Naive thymus-derived CD8-positive, alpha-beta T cell (primary cell): ENCODE measurements at places on chromosomes 4 and X.

- DNase-seq, result no peak
These were observed 4.1 kb upstream of the KIAA0232 start for GRCh38 chr4:6778435-6778834.

DNA sequence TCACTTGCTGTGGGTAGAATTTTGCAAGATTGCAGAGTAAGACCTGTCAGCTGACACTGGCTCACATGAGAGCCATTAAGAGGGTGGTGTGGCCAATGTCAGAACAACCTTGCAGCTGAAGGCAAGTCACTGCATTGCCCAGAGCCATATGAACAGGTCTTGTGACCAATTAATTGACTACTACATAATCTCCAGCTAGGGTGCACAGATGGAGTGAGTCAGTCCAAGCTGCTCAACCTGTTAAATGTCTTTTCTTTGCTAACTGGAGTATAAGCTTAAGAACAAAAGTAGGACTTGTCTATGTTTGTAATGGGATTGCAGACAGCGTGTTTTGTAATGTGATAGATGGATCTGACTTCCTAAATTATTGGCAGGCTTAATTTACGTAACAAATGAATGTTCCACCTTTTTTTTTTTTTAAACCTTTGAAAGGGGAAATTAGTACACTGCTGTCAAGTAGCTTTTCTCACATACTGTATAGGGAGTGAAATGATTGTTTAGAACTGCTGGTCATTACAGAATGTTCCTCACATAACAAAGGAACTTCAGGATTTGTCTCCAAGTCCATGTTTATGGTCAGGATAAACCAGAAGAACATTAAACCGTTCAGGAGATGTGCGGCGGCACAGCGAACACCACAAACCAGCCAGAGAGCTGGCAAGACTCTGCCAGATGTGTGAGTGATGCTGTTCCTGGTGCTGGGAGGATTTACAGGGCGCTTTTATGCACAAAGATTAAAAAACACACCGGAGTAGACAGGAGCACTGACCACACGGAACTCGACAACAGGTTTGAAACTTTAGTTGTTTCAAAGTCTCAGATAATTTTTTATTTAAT is 37.0 kb downstream of the FNIP2 start:
- no peak for DNase-seq

GRCh38 chrX:121598356-121598755 is 550.9 kb downstream of the GLUD2 start:
- no peak for DNase-seq

DNA sequence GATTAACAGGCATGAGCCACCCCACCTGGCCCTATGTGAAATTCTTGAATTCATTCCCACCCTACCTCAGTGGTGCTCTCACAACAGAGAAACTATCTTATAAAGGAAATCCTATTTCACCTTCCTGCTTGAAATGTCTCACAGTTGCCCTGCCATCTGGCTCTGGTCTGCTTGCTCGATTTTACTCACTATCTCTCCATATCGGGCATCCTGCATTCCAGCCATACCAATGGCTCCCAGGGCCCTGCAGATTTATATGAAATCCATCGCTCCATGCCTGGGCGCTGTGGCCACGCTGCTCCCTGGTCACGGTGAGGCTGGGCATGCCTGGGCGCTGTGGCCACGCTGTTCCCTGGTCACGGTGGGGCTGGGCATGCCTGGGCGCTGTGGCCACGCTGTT is 15.8 kb downstream of the SORBS2 start:
- no peak for DNase-seq

DNA sequence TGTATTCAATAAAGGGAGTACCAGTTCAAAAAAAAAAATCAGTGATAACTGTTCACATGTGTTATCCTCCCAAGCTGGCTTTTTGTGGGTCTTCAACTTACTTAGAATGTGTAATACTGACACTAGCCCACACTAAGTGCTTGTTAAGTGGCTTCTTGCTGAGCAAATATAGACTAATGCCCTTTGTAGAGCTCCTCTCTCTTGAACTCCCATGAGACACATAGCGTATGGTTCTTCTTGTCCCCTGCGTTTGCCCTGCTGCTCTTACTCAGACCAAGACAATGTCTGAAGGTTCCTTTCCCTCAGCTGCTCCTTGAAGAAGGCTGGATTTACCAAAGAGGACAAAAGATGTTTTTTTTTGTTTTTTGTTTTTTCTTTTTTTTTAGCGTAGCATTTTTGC is 110.9 kb downstream of the FRAS1 start:
- no peak for DNase-seq

DNA sequence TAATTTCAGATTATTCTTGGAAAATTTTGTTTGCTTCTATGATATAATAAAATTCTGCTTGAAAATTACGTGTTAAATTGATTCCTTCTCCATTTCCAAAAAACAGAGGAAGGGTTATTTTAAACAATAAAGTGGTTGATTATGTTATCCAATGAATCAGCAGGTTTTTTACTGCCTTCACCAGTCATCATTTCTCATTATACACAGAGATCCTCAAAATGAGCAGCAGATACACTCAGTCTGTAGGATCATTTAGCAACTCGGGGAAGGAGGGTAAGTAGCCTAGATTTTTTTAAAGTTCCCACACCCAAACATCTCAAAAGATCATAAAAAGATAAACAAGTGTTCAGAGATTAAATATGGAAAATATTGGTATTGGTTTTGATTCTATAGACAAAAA is 6.8 kb upstream of the TMEM144 start:
- no peak for DNase-seq

GRCh38 chrX:39774774-39775328 is 322.9 kb downstream of the BCOR start:
- DNase-seq, result no peak

GRCh38 chr4:141126769-141127168 is 6.5 kb downstream of the RNF150 start:
- DNase-seq, result no peak

DNA sequence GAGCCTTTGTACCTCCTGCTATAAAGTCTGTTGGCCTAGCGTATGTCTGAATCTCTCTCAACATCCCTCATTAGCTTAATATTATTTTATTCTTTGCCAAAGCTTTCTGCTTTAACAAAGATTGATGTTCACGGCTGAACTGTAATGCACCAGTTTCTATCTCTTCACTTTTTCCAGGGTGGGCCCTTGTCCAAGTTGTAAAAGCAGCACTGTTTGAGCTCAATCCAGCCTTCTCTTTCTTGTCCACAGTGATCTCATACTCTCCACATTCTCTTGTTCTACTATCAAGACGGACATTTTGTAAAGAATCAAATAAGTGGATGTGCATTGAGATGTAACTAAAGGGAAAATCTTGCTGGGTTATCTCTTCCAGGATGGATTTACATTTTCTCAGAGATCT is 34.4 kb upstream of the RTL3 start:
- no peak for DNase-seq

DNA sequence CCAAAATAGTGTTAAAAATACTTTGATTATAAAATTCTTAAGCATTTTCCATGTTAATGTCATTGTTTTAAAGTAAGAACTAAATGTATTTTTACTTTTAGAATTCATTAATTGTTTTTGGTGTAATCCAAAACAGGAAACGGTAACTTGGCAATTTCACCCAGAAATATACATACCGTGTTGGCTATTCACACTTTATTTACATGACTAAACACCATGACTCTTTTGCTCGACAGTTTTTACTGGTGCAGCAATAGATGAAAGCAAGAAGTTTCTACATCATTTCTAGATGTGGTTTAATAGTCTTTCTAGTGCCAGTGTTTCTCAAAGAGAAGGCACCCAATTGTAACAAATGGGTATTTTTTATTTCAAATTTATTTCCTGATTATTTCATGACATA is 25.6 kb upstream of the MAGEA1 start:
- DNase-seq, result no peak

DNA sequence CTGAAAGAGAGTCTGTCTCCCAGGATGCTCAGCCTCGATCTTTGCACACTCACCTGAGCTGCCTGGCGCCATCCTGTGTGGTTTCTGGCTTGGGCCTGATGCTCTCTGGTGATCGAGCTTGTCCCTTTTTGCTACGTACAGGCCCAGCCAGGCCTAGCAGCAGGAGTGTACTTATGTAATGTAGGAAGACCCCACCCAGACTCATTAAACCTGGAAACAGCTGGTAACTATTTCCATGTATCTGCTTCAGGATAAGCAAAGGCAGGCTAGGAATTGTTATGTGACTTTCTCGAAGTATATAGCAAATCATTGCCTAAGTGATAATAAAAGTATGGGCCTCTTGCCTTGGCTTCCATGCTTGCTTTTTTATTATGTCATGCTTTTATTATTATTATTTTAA is 18.6 kb upstream of the ARSJ start:
- DNase-seq, result no peak

DNA sequence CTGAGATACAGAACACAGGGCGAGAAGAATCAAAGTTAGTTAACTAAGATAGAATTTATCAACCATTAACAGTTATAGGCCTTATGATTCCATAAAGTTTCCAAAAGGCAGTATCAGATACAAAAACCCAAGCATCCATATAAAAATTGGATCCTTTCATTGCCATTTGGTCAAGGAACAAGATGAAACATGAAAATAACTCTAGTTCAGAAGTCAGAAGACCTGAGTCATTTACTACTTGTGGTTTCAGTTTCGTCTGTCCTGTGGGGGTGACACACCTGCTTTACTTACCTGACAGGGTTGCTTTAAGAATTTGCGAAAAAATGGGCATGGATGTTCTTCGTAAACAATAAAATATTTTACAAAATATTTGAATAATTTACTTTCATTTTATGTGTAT is 130.8 kb downstream of the ANAPC10 start:
- DNase-seq, result no peak

GRCh38 chr4:144658903-144659302 is 12.9 kb downstream of the HHIP start:
- no peak for DNase-seq

GRCh38 chrX:119635799-119636198 is 29.6 kb upstream of the NKRF start:
- no peak for DNase-seq
